ENCODE measurements at places on chromosomes 2 and 18.

DNA sequence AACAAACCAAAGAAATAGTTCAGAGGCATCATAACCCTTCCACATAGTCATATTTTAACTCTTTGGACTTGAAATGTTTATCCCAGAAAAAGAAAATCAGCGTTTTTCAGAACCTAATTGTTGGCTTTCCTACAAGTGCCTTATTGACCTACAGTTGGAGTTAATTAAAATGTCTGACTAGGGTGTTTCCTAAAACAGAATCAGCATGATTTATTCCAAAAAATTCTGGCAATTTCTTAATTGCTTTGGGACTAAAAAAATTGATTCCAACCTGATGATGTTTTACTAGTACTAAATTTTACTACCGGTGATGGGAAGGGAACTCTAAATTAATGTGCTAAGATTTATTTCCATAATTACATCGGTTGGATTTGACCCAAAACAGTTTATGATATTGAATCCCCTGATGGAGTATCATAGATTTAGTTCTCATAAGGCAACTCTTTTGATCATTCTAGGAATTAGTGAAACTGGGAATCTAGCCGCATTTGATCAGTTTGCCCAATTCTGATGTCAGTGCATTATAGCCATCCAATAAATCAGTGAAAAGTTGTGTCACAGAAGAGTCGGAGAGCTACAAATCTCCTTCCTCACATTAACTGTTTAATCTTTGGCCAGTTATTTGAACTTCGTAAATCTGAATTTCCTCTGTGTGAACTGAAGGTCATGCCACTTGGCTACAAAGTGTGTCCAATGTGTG lies 134.3 kb upstream of the DSEL start:
- no peak for DNase-seq

GRCh38 chr18:79590191-79591031 lies 89.2 kb upstream of the CTDP1 start:
- no peak for DNase-seq

- DNase-seq, result no peak
Measured at GRCh38 chr2:64763126-64763525, 109.4 kb upstream of the SERTAD2 start.

DNA sequence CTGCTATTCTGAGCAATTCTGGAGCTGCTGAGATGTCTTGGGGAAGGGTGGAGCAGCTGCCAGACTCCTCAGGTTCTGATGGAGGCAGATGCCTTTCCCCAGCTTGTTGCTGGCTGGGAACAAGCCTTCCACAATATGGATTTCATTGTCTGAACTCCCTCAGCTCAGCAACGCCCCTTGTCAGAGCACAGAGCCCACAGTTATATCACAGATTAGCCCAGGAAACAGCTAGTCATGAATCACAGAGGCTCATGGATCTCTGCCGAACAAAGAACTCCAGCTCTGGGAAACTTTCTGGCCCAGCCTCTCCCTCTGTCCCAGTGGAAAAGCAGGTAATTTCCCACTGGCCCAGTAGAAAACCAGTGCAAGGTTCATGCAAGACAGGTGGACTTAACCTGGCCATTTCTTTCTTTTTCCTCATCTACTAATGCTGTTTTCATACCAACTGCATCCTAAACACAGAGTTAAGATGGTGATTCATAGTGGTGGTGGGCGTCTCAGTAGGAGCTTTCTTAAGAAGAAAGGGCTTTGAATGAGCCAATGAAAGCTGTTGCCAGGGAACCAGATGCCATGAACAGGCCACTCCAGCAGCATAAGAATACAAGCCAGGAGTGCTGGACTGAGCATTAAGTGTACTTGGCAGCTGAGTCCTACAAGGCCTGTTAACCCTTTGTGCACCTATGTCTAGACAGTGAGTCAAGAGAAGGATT lies 8.7 kb upstream of the KIAA2012 start:
- DNase-seq, result no peak

- no peak for DNase-seq
Measured at GRCh38 chr2:175062787-175063585, 57.8 kb upstream of the CHN1 start.

DNA sequence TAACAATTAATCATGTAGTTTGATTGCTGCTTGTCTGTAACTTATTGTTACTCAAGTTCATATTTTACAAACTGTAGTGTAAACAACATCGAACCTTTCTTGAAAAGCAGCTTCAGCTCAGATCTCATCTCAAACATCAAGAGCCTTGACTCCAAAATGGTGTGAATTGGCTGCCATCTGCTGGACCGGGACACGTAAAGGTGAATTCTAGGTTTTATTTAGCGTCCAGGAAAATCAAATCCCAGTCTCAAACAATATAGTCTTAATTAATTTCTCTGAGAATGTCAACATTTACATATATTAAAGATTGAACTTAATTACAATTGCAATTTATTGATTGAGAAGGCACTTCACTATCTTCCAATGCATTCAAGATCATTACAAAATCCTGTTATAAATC lies 453.0 kb downstream of the GALR1 start:
- no peak for DNase-seq

GRCh38 chr2:23607925-23608324 lies 222.9 kb downstream of the KLHL29 start:
- DNase-seq, result no peak

GRCh38 chr18:66640431-66640830 lies 36.5 kb upstream of the CDH19 start:
- no peak for DNase-seq

DNA sequence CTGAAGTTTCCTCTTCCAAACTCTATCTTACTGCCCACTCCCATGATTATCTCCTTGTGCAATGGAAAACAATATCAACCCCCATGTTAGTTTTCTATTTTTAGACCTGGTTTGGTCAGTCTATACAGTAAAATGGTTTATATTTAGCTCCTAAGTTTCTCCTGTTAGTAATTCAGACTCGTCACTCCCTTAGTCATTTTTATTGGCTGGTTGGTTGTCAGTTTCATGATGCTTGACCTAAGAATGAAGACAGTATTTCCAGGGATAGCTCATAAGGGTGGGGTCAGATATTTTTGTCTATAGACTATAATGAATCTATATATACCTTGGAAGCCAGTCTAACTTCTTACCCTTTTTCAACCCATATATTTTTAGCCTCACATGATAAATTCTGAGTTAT lies 61.4 kb upstream of the NEUROD1 start:
- DNase-seq, result no peak

GRCh38 chr2:172085460-172086159 lies at the start of gene DLX1:
TSS of gene DLX1 (plus strand) at chr2:172085507. CDS start at chr2:172085678, 171 bp downstream.
- no peak for DNase-seq

- no peak for DNase-seq
Measured at GRCh38 chr2:171592036-171592555, 69.8 kb downstream of the CYBRD1 start.

DNA sequence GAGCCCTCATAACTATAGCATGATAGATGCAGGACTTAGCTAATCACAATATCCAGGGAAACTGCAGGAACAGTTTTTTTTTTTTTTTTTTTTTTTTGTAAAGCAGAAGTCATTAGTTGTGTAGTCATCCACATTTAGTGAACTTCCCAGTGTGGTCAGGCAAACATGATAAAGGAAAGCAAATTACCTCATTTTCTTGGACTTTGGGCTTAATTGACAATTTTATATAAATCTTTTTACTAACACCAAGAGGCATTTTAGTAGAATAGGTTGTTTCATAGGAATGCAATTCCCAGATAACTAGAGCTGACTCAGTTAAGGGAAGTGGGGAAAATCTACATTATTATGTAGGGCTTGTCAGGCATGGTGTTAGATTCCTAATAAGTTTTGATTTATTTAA lies 142.7 kb upstream of the GCFC2 start:
- DNase-seq, result no peak

- DNase-seq, result no peak
Measured at GRCh38 chr2:125172181-125172580, 1147.1 kb downstream of the CNTNAP5 start.

All from stimulated activated CD8-positive, alpha-beta memory T cell treated with anti-CD3 and anti-CD28 coated beads, Interleukin-4, amount 100 ng/mL, for 1 hour (primary cell).